ENCODE measurements at places on chromosomes 16 and 17. TPM values are rescaled to one million over a fixed set of nuclear protein-coding genes. Genes with fewer than 3 reads are reported as not detected.

GRCh38 chr16:52953215-52953614 is 99.5 kb downstream of the CHD9NB start:
- DNase-seq, result no peak
- no peaks in the 10 kb centered on the region for H3K4me1 ChIP-seq
- H3K4me3 ChIP-seq, result no peak overlapping the region
- peaks cover 7% of the 10 kb centered on the region for H3K27me3 ChIP-seq
- H3K36me3 ChIP-seq, result no peaks in the 10 kb centered on the region

- H3K27ac ChIP-seq, result peak overlapping the region; percentile 75
- no peak overlapping the region for H3K4me3 ChIP-seq
- peaks cover 44% of the 10 kb centered on the region for H3K4me1 ChIP-seq
- no peaks in the 10 kb centered on the region for H3K27me3 ChIP-seq
- DNase-seq, result no peak
- no peaks in the 10 kb centered on the region for H3K36me3 ChIP-seq
Measured at GRCh38 chr17:73072219-73072962, 20.1 kb downstream of the SLC39A11 start.

- peaks cover 11% of the 10 kb centered on the region for H3K36me3 ChIP-seq
- peak overlapping the region; percentile 97 for H3K27ac ChIP-seq
- peak overlapping the region; percentile 89 for H3K4me3 ChIP-seq
- DNase-seq, result no peak
- H3K4me1 ChIP-seq, result peaks cover 28% of the 10 kb centered on the region
- no peaks in the 10 kb centered on the region for H3K27me3 ChIP-seq
Measured at GRCh38 chr16:30876867-30877266, 17.0 kb downstream of the BCL7C start.

Gene MIEF2
- total RNA-seq, result 9.5 TPM

Gene SRCIN1
- total RNA-seq, result not detected

Gene MMP15
- 12.0 TPM for total RNA-seq
